ENCODE measurements at places on chromosomes 7 and 10.

DNA sequence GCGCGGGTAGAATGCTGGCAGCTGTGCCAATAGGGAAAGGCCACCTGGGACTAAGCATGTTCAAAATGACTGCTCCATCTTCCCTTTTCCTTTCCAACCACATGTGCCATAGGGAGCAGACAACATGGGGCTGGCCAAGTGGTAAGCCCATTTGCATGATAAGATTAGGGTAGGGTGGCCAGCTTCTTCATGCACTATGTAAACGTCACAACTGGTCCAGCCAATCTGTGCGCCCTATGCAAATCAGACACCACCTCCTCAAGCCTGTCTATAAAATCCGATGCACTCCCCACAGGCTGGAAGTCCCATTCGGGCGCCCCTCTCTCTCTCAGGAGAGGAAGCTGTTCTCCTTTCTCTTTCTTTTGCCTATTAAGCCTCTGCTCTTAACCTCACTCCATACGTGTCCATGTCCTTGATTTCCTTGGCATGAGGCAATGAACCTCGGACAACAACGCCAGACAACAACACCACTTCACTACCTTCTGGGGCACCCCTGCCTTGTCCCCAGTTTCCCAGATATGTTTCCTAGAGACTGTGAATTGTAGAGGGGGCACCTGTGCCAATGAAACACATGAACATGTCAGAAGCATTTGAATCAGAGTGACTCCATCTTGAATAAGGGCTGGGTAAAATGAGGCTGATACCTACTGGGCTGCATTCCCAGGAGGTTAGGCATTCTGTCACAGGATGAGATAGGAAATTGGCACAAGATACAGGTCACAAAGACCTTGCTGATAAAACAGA is 19.1 kb upstream of the EXOC6 start:
- DNase-seq, result no peak

- DNase-seq, result no peak
Measured at GRCh38 chr10:110373059-110373458, 68.3 kb upstream of the SMNDC1 start.

DNA sequence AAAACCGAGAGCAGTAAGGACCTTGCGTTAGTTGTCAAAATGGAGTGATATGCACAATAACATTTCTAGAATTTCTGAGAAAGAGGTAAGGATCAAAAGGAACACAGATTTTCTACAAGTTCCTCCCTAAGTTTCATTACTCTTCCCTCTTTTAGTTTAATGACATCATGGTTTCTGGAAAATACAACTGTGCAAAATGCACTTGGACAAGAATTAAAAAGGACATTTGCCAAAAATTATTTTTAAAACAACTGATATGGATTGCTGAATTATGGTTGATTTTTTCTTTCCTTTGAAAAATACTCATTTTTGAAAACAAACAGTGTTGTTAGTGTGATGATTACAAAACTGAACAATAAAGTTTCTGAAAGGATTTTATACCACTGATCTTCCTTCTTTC is 52.1 kb downstream of the SRI start:
- no peak for DNase-seq

GRCh38 chr10:124196659-124197058 is 103.3 kb upstream of the CHST15 start:
- no peak for DNase-seq

- DNase-seq, result no peak
Measured at GRCh38 chr7:22601812-22602565, 102.0 kb upstream of the STEAP1B start.

- no peak for DNase-seq
Measured at GRCh38 chr7:90645784-90646183, 49.7 kb downstream of the CDK14 start.

DNA sequence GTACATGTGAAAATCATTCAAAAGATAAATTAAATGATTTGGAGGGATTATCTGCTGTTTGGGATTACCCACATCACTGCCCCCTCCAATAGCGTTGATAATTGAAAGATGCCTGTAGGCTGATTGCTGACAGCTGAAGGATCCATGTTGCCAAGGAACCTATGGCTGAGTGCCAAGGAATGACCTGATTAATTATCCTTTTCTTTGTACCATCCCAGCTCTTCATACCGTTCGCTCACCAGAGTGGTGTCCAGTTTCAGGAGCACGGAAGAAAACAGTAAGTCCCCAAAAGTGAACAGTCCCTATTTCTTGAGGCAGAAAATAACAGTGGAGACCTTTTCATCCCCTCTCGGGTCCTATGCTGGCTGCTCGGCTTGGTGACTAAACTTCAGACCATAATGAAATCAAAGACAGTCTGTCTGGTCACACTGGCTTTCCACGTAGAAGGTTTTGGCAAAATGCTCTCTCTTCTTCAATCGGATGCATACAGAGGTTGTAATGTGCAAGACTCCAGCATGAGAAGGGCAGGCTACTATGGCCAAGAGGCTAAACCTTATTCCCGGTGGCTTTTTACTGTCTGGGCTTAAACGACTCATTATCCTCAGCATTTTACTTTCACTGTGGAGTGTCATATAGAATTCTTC is 108.8 kb downstream of the SPAG6 start:
- no peak for DNase-seq

- no peak for DNase-seq
Measured at GRCh38 chr10:69486922-69487730, 35.9 kb downstream of the TSPAN15 start.

DNA sequence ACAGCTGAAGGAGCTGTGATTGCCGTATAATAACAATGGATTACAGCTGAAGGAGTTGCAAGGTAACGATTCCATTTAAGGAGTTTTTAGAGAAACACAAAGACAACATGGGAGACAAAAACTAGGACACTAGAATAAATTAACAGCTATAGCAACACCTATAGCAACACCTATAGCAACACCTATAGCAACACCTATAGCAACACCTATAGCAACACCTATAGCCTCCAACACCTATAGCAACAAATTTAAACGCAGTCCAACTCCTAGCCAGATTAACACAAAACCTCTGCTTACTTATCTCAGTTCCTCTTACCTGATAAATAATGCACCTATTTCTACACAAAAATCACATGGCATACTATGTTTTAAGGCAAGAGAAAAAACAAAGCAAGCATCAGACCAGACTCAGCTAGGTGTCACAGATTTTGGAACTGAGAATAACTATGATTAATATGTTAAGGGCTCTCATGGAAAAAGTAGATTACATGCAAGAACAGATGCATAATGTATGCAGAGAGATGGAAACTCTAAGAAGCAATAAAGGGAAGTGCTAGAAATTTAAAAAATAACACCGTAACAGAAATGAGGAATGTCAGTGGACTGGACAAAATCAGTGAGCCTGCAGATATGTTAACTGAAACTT is 55.7 kb upstream of the SRPK2 start:
- no peak for DNase-seq

- DNase-seq, result no peak
Measured at GRCh38 chr7:69953136-69954067, 355.1 kb downstream of the AUTS2 start.

DNA sequence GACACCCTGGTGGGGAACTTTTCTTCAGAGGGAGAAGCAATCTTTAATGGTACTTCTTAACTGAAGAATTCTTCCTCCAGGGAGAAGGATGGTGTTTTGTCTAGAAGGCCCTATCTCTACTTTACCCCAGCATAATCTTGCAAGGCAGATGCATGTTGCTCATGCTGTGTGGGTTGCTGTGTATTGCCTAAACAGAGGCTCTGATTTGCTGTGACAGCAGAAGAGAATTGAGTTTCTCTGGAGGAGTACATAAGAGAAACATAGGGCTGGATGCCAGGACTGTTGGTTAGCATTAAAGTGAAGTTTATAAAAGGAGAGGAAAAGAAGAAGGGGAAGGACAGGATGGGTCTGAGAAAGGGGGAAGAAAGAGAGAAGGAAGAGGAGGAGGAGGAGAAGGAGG is 248.1 kb upstream of the HPS1 start:
- no peak for DNase-seq

DNA sequence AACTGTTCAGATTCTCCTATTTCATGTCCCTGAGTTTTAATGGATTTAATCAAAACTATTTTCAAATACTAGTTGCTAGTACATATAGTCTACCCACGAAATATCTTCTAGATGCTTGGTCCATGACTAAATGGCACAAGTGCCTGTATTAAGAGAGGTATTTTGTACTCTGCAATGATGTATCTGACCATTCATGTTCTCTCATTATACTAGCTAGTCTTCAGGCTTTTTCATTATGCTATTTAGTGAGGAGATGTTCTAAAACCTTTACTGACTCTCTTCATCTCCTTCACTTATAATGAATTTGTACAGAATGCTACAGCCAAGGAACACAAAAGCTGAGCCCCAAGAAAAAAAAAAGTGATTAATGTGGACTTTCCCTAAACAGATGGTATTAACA is 222.5 kb downstream of the AHR start:
- DNase-seq, result no peak

DNA sequence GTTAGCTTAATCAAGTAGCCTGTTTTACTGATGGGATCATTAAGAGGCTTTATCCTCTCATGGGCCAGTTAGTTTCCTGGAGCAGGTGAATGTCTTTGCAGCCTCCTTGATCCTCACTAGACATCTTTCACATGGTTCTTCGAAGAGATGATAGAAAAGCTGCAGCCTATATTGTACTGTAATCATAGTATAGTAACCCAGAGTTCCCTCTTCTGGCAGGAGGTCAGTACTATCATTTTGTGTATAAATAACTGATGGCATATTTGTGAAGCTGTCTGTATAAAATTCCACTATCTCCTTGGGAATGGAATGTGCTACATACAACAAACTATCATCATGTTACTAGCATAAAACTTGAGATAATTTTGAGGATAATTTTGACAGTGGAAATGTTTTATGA is 123.8 kb upstream of the PRPS1L1 start:
- DNase-seq, result no peak

GRCh38 chr10:133237241-133237587 is 441 bp upstream of the VENTX start:
- no peak for DNase-seq

DNA sequence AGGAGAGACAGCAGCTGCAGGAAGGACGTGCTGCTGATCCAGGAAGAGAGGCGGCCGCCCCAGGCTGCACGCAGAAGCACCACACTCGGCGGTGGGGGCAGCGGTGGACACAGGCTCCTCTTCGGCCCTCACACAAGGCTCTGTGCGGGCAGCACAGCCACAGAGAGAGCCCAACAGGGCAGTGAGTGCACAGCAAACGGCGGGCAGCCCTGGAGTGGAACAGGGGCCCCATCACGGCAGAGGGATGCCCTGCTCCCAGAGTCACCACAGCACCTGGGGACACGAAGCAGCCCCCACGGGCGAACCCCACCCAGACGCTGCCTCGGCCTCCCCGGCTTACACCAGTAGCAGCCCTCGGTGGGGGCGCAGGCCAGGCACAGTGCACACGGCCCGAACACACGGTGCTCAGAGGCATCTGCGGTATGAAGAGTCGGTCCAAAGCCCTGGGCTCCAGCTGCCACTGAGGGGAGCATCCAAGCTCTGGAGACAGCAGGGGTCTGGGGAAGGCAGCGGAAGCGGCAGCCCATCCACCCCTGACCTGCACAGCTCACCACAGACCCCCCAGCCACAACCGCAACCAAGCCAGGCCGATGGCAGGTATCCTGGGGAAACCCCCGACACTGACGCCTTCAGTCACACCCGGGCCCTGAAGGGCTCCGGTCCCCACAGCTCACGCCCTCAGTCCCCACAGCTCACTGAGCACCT is 16.8 kb downstream of the NUDT1 start:
- no peak for DNase-seq

DNA sequence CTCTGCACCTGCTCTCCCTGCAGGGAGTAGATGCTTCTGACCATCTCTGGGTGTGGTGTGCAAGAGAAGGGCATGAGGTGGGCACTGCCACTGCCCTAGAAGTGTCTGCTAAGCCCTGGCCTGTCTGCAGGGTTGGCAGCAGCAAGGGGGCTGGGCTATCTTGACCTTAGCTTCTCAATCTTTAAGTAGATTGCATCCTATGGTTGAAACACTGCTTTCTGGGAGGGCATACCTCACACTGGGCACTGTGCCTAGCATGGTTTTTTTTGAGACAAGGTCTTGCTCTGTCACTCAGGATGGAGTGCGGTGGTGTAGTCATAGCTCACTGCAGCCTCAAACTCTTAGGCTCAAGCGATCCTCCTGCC is 54.9 kb downstream of the CLIP2 start:
- DNase-seq, result no peak

GRCh38 chr7:93039786-93040185 is 78.0 kb downstream of the SAMD9 start:
- DNase-seq, result no peak

GRCh38 chr7:36946401-36946739 is 222.1 kb upstream of the AOAH start:
- no peak for DNase-seq

- DNase-seq, result no peak
Measured at GRCh38 chr10:118106426-118106825, 59.7 kb upstream of the RAB11FIP2 start.

DNA sequence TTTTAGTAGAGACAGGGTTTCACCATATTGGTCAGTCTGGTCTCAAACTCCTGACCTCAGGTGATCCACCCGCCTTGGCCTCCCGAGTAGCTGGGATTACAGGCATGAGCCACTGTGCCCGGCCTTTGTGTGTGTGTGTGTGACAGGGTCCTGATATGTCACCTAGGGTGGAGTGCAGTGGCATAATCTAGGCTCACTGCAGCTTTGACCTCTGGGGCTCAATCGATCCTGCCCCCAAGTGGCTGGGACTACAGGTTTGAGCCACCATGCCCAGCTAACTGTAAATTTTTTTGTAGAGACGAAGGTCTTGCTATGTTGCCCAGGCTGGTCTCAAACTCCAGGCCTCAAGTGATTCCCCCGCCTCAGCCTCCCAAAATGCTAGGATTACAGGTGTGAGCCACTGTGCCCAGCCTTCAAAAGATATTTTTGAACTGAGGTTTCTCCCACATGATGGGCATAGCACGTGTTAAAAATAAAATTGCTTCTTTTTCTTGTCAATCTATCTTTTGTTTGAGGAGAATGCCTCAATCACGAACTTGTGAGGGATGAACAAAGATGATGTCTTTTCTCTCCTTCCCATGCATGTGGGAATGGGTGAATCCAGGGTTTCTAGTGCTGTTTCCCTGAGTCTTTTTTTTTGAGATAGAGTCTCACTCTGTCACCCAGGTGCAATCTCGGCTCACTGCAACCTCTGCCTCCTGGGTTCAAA is 30.8 kb upstream of the PSAP start:
- no peak for DNase-seq

DNA sequence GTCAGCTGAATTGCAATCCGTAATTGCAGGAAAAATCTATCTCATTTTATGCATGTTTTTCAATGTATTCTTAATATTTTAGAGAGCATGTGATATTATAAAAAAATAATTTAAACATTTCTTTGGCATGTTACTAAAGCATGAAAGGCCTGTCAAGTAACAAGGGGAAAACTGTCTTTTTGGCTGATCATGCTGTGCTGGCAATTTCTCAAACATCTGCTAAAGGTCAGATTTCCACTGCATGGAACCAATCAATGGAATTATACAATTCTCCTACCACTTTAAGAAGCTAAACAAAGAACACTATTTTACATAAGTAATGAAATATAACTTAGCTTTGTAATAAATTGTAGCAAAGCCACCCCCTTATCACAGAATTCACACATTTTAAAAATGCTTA is 49.4 kb downstream of the JMJD1C start:
- no peak for DNase-seq

GRCh38 chr7:90824386-90825307 is 228.5 kb downstream of the CDK14 start:
- no peak for DNase-seq

GRCh38 chr7:372932-373791 is 83.2 kb downstream of the FOXL3 start:
- DNase-seq, result no peak

- DNase-seq, result no peak
Measured at GRCh38 chr7:67692425-67692824, 695.8 kb downstream of the TYW1 start.
